ENCODE measurements at places on chromosomes 11 and 22.

GRCh38 chr11:69370984-69371709, 77.2 kb downstream of the MYEOV start:
- DNase-seq: no peak

GRCh38 chr11:47050284-47050683, 113.7 kb downstream of the CSTPP1 start:
- DNase-seq: no peak

DNA sequence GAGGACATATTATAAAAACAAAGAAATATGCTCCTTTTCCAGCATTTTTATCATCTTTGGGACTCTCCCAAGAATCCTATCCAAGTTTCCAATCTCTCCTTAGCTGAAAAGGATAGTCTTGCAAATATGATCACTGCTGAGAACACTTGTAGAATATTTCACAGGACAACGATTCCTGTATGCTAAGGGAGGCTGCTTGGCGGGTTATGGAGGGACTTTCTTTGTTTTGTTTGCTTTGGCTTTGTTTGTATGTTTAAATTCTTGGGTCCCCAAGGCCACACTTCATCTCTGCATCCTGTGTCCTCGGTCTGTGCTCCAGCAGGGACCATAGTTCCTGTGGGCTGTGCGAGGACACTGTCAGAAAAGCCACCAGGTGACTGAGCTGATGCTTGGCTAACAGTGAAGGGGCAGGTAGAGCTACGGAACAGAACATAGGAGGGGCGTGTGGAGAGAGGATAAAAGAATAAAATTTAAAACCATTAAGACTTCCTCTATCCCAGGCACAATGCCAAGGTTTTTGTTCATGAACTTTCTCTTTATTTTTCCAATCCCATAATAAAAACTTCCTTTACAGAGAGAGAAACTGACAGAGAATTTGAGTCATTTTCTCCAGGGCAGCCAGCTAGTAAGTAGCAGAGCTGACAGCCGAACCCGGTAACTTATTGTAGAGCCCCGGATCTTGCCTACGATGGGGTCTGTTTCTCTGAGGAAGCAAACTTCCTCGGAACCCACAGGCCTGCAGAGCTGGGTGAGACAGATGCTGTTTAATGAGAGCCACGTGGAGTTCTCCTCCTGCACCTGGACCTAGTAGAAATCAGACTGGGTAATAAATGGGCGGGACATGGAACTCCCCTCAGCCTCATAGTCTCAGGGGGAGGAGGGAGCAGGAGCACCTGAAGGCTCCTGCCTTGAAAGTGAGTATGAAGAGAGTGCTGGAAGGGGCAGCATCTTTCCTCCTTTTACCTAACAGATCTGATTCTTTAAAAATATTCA, at the start of gene IZUMO1R:
TSS of gene IZUMO1R (plus strand) at position 615 of the 993 bp plus-strand sequence. CDS start 1,057 bp downstream, outside the sequence.
- peak; percentile 59 for DNase-seq

GRCh38 chr11:95739108-95739938, 50.3 kb downstream of the FAM76B start:
- DNase-seq: no peak

GRCh38 chr22:32922186-32922585, 120.7 kb downstream of the TIMP3 start:
- no peak for DNase-seq

- no peak for DNase-seq
These were observed 31.8 kb upstream of the LMO2 start for GRCh38 chr11:33923626-33924025.

DNA sequence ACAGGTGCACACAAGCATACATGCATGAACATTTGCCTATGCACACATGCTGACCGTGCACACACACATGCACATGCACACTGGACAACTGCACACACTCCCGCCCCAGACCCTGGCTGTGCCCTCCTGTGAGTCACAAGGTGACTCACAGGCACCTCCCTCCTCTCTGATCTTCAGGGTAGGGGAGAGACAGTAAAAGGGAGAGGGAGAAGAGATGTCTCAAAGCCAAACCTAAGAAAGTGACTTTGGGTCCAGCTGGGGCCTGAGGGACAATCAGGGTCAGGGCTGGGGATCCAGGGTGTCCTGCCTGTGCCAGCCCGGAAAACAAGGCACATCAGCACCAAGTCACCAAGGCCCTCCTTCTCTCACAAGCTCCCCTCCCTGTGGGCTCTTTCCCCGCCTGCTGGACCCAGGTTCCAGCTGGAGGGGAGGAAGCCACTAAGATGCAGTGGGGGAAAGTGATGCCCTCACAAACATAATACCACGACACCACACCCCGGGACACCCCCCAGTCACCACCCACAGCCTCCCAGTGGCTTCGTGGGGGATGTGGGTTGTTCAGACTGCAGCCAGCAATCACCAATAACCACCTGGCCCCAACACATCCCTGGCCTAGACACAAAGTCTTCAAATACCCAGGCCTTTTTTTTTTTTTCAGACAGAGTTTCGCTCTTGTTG, 39.3 kb downstream of the PDGFB start:
- no peak for DNase-seq

- no peak for DNase-seq
These were observed 242.0 kb downstream of the SBF2 start for GRCh38 chr11:10051868-10052586.

DNA sequence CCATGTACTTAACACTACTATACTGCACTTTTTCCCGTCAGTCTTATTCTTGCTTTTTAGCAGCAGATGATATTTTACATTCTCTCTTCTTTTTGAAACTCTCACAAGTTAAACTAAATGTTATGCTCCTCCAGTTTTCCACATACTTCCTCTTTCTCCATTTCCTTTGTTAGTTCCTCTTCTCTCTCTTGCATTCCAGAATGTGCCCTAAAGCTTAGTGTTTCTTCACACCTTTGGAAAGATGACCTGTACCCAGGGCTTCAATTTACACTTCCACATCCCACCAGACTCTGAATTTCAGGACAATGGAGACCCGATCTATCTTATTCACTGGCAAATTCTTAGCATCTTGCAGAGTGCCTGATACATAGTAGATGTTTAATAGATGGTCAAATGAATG, 51.8 kb downstream of the APIP start:
- DNase-seq: no peak

GRCh38 chr11:119941636-119942411, 196.1 kb downstream of the TRIM29 start:
- DNase-seq: no peak

- no peak for DNase-seq
These were observed 89.5 kb downstream of the BMAL1 start for GRCh38 chr11:13367115-13367514.

DNA sequence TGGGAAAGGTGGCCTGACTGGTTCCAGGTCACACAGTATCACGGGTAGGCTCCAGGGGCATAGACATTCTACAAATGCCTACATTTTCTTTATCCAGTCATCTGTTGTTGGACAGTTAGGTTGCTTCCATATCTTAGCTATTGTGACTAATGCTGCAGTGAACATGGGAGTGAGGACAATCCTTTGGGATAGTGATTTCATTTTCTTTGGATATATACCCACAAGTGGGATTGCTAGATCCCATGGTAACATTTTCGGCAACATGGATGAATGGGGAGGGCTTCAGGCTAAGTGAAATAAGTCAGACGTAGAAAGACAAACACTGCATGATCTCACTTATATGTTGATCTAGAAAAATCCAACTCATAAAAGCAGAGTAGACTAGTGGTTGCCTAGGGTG, 744.3 kb downstream of the NTM start:
- DNase-seq: no peak

GRCh38 chr11:116723511-116723910, 49.3 kb downstream of the BUD13 start:
- DNase-seq: no peak

DNA sequence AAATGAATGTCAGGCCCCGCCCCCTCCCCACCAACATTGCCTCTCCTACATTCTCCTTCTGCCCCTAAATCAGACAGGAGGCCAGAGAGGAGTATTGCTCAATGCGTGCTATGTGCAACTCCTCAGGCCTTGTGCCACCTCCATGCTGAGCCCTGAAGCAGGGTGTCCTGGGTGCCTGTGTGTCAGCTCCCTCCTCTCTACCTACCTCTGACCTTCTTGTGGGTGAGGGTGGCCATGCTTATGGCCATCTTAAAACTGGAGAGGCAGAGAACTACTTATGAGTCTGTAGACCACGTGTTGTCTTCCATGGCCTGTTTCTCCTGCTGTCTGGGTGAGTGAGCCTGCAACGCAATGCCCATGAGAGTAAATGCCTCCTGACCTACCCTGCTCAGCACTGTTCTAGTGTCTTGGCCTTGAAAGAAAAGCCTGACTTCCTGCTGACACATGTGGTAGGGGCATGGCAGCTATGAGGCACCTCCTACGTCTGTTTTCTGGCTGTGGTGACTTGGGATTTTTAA, 10.5 kb downstream of the MCAM start:
- DNase-seq: no peak

- no peak for DNase-seq
These were observed 13.9 kb downstream of the SIRT3 start for GRCh38 chr11:221998-222789.

GRCh38 chr22:19942157-19943081, 801 bp upstream of the TXNRD2 start:
- DNase-seq: peak; percentile 67

GRCh38 chr11:74138572-74138971, 32.2 kb downstream of the C2CD3 start:
- peak; percentile 32 for DNase-seq

GRCh38 chr11:5476186-5476819, 12.2 kb upstream of the OR52D1 start:
- DNase-seq: peak; percentile 23

DNA sequence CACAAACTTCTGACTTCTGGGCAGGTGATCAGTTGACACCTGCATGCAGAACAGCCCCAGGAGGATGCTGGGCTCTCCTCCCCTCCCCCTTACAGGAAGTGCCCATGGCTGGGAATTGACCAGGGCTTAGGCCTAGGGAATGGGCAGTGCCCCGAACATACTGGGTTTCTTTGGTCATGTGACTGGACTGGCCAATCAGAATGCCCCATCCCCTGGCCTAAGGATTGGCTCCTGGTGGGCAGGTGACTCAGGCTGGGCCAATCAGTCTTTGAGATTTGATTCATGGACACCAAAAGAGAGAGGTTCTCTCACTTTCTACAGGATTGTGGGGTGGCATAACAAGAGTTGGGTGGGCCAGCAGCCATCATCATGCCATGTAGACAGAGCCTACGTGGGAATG, 37.1 kb downstream of the MCM5 start:
- no peak for DNase-seq

DNA sequence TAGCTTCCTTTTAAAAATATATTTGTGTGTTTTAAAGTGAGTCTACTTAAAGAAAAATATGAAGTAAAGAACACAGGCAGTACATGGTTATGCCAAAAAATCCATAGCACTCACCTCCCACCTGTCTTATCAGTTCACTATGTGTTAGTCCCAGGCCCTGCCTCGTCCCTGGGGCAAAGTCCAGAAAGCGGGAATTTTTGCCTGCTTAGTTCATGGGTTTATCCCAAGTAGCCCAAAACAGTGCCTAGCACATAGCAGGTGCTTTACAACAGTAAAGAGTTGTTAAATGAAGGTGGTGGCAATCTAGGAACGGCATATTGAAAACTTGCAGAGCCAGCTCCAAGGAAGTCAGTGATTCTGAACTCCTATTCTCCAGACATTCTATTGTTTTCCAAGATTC, 154.0 kb downstream of the MN1 start:
- no peak for DNase-seq

GRCh38 chr11:110968348-110969062, 256.3 kb upstream of the ARHGAP20 start:
- no peak for DNase-seq

GRCh38 chr22:37887584-37888378, 18.3 kb upstream of the MICALL1 start:
- DNase-seq: peak; percentile 58

- no peak for DNase-seq
These were observed 5.7 kb downstream of the PATE2 start for GRCh38 chr11:125772834-125773505.

- no peak for DNase-seq
These were observed 10.9 kb downstream of the PRCP start for GRCh38 chr11:82889133-82890001.

GRCh38 chr11:97683733-97684132, 1293.9 kb downstream of the JRKL start:
- no peak for DNase-seq

- no peak for DNase-seq
These were observed 36.9 kb downstream of the PPM1F start for GRCh38 chr22:21915624-21916308.

Measured in femur (tissue), 1 donor.